ENCODE measurements at places on chromosomes 12 and 14.

DNA sequence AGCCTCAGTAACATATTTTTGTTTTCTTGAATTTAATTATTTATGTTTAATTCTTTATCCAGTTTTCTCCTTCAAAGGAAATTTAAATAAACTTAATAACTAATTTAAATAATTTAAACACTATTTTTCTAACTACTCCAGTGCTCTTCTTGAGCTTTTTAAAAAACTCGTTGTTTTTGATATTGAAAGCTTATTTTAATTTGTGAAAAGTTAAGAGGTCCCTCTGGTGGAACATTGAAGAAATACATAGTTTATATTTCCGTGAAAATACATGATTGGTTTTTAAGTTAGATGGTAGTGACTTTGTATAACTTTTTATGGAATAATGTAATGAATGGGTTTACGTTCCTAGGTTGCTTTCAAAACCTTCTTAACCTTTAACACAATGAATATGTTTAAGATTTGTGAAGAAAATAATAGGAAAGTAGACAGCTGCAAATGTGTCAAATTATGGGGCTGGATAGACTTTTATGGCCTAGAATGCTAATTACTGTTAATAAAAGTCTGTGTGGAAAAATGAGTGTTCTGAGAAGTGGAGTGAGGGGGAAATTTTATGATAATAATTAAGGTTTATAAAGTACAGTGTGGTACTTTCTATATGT lies 45.9 kb upstream of the MSRB3 start:
- peak; percentile 16 for DNase-seq

DNA sequence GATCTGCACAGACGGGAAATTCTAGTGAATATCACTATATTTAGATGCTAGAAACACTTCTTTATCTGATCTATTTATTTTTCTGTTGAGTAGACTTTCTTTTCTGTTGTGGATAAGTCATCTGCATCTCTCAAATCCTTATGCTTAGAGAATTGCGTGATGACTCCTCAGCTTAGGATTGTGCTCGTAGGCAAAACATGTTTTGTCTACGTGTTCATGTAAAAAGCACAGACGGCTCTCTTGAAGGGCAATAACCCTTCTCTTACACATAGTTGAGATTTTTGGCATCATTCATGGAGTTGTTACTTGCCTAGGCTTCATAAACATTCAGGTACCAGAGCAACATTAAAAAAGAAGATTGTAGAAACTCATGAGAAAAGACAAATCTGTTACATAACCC lies 18.6 kb downstream of the PPFIBP1 start:
- no peak for DNase-seq

DNA sequence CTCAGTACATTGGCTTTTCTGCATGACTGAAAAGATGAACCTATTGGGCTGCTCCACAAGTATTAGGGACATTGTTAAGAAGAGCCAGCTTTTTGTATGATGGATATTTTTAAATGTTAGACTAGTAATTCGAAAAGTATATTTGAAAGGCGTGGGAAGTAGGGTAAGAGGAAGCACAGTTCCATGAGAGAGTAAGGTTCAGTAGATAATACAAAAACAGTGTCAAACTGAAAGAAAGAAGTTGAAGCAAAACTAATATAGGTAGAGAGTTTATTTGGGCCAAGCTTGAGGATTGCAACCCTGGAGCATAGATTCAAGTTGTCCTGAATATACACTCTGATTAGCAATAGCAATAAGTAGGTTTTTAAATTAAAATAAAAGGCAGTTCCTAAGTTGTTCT lies 193.9 kb downstream of the RASSF9 start:
- no peak for DNase-seq

DNA sequence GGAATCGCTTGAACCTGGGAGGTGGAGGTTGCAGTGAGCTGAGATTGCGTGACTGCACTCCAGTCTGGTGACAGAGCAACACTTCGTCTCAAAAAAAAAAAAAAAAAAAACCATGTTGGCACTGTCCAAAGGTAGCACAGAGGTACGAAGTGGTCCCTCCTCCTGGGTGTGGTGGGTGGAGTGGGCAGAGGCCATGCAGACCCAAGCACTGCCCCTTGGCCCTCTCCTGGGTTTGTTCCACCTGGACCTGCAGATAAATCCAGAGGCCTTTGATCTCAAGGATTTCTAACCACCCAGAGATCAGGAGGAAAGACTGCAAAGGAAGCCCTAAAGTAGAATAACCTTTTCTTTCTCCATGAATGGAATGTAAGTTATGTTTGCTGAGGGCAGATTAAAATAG lies 8.7 kb upstream of the GALNT6 start:
- no peak for DNase-seq

DNA sequence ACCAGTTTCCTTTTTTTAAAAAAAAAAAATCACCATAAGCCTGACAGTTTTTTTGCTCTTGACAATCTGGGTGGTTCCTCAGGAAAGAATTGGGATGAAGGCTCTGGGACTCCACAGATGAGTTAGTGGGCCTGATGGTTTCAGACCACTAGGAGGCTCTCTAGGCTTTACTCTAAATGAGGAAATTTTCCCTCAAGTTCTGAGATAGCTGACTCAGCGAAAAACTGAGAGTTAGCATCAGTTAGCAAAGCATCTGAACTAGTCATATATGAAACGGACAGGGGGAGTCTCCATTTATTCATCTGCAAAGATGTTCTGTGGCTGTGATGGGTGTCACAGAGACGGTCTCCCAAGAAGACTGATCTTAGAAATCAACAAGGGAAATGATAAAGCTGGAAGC lies 314.3 kb upstream of the OR4E1 start:
- peak; percentile 5 for DNase-seq

GRCh38 chr14:53606203-53606602 lies 350.4 kb downstream of the BMP4 start:
- DNase-seq: no peak

DNA sequence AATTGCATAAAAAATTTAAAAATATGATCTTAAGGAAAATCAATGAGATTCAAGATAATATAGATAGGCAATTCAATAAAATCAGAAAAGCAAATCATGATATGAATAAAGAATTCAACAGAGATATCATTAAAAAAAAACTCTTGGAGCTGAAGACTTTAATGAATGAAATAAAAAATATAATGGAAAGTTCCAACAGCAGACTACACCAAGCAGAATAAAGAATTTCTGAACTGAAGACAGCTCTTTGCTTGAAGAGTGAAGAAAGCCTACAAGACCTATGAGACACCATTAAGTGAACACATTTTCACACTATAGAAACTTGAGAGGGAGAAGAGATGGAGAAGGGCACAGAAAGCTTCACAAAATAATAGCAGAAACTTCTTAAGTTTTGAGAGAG lies 45.9 kb downstream of the PLBD1 start:
- no peak for DNase-seq

DNA sequence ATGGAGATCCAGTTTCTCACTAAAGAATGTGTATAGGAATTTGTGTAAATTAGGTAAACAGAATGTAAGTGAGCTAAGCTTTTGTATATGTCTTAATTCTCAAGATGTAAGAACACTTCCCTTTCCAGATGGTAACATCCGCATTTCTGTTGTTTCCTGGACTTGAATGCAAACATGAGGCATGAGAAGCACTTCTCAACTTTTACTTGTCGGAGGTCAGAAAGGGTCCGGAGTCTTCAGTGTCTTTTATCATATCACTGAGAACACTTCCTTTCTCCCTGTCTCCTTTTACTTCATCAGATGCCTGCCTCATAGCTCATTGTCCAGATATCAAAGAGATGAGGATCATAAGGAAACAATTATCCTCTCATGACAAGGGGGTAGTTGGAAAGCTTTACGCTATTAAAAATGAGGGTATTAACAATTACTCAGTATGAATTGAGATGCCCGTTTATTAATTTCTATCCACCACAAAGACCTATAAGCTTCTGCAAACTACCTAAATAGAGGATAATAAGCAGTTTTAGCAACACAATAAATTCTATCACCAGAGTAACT lies 214.1 kb upstream of the FLRT2 start:
- no peak for DNase-seq

- DNase-seq: no peak
Measured at GRCh38 chr14:42624980-42625761, 1018.5 kb downstream of the LRFN5 start.

GRCh38 chr12:66603461-66603860 lies 75.4 kb downstream of the GRIP1 start:
- no peak for DNase-seq

DNA sequence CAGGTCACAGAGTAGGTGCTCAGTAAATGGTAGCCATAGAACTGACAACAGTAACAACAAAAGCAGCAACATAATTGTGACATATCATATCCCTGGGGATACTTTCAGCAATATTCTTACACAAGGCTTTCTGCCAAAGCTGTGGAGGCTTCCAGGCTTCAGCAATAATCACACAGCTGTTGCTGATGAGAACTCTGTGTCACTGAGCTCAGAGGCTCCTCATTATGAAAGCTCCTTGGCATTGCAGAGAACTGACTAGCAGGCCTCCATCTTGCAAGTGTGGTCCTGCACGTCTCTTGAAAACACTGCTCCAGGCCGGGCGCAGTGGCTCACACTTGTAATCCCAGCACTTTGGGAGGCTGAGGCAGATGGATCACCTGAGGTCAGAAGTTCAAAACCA lies 97.3 kb upstream of the BTG1 start:
- DNase-seq: no peak

GRCh38 chr12:71477609-71478008 lies 38.0 kb downstream of the LGR5 start:
- DNase-seq: no peak

DNA sequence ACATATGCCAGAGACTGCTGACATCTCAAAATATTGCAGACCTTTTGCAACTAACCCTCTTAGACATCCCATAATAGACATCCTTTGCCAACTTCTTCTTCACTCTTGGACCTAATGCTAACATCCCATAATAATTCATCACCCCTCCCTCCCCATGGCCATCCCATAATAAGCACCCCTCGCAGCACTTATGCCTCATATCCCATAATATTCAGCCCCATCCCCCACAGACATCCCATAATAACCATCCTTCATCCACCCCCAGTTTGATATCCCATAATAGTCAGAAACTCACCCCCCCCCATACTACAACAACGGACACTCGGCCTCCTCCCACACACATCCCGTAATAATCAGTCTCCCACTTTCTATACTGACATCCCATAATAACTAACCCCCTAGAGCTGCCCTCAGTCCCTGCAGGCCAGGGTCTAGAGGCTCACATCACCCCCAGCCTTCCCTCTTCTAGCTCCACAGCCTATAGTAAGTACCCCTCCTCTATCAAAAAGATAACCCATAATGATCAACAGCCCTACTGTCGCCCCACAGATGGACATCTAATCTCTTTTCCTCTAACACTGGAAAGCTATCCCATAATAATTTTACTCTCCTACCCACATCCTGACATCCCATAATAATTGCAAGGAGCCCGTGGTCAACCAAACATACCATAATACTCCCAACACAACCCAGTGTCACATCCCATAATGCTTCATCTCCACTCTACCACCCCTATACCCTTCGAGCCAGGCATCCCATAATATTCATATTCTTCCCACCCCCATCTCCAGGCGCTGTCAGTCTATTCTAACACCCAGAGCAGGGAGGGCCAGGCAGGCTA lies 792 bp upstream of the CHD4 start:
- DNase-seq: peak; percentile 93

DNA sequence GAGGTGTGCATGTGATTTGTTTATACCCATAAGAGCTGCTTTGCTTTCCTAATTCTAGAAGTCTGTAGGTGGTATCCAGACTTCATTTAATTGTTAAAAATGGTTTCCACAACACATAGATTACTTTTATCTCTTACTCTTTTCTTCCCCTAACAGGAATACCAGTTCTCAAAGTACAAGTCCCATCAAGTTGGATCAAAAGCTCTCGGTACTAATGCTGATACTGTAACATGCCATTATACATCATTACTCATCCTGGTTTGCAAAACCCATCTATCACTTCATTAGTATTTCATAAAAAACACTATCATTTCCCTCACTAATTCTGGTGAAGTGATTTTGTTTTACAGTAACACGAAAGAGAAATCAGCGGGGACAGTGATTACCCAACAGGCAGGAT lies 94.3 kb downstream of the PPP2R5E start:
- no peak for DNase-seq

DNA sequence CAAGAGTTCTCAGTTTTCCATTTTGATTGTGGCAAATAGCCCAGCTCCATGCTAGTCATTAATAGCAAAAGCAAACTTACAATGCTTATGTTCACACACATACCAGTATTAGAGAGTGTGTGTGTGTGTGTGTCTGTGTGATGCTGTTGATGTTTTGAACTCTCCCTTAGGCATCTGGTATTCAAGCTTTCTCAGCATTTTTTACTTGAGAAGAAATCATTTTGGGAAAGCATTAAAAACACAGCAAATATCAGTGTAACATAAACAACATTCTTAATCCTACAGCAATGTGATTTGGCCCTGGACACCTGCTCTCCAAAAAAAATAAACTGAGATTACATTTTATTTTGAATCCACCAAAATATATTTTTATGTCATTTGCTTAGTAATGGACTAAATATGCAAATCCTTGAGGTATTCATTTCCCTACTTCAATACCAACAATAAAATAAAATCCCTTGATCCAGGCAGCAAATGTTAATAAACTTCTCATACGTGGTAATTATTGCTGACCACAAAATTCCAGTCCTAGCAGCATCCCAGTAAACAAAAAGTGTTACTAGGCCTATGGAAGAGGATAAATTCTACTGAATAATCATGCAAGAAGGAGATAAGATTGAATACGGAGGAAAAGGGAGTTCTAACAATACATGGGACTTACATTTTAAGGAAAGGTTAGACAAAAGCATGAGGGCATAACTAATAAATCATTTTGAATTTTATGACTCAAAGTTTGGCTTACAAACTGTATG lies 249.5 kb upstream of the CLEC14A start:
- no peak for DNase-seq

DNA sequence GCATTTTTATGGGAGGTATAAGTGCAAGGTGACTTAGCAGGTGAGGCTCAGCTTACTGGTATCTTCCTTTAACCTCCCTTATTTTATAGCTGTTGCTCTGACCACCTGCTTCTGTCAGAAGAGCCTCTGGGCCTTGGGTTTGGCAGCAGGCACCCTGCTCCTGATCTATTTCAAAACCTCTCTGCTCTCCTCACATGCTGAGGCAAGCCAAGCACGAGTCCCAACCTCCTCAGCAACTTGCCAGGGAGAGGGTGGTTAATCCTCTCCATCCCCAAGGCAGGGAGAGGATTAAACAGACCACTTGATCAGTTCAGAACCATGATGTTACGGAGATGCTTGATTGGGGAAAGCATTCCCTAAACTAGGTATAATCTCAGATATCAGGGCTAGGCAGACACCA lies 5.4 kb downstream of the PLEKHH1 start:
- peak; percentile 85 for DNase-seq

DNA sequence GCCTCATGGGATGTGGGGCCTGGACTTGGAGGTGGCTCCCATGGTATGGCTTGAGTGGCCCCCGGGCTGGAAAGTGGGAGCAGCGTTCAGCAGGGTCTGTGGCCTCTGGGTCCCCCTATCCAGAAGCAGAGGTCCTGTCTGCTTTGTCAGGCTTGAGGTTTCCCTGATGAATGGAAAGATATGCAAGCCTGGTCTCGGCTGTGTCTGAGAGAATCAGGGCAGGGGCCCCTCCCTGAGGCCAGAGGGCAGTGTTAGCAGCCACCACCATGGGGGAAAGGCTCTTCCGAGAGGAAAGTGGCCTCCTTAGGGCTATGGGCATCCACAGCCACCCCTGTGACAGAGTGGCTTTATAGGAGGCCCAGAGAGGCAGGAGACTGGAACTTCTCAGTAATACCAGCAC lies 128.2 kb downstream of the VRK1 start:
- DNase-seq: no peak

- no peak for DNase-seq
Measured at GRCh38 chr12:62660756-62661155, 194.1 kb downstream of the MON2 start.

- DNase-seq: peak; percentile 59
Measured at GRCh38 chr12:49763006-49763591, 21.7 kb downstream of the TMBIM6 start.

All from G401 (cell line).